Activated CD4-positive, alpha-beta T cell treated with anti-CD3 and anti-CD28 coated beads, Interleukin-2, Interleukin-4, amounts not matched to agents 100 ng/mL and 50 ng/mL, durations not matched to agents 16 hours and 8 hours (primary cell): ENCODE measurements at places on chromosomes 1 and 21.

DNA sequence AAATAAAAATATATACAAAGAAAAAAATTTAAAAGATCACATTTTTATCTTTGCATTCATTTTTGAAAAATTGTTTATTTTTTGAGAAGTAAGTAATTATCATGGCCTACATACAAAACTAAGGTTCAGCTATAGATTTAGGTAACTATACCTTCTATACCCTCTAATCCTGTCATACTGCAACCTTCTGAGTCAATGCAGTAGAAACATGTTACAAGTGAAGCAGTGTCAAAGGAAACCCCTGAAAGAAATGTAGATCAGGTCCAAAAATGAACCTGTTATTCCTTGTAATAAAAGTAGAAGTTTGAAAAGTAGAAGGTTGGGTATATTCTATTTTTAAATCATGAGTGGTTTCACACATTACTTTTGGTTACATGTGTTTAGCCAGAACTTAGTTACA, 51.3 kb downstream of the PTGS2 start:
- DNase-seq: peak; percentile 25

- DNase-seq: no peak
Observed at GRCh38 chr1:241957692-241958494, at the start of gene BECN2. Gene BECN2 (plus strand): TSS chr1:241957767. CDS start chr1:241957767, 0 bp downstream.

- DNase-seq: no peak
Observed at GRCh38 chr1:39497585-39497984, 6.1 kb downstream of the BMP8A start.

DNA sequence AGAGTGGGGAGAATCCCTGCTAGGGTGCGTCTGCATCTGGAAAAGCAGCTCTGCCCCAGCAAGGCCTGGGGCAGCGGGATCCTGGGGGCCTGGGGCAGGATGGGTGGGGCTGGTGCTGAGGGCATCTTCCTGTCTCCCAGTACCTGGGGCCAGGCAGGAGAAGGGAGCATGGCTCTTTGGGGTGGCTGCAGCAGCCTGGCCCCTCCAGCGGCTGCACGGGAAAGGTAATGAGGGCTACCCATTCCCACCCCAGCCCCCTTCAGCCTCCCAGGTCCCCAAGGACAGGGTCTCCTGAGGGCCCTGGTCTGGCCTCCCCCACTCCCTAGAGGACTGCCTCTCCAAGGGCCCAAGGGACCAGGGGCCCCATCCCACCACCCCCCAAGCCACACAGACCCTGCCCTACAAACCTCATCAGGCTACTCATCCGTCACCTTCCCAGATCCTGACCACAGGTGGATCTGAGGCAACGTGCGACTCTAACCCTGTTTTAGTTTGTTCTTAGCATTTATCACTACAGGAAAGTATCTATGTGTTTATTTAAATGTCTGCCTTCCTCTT, 910 bp upstream of the ANKRD65 start:
- DNase-seq: no peak

DNA sequence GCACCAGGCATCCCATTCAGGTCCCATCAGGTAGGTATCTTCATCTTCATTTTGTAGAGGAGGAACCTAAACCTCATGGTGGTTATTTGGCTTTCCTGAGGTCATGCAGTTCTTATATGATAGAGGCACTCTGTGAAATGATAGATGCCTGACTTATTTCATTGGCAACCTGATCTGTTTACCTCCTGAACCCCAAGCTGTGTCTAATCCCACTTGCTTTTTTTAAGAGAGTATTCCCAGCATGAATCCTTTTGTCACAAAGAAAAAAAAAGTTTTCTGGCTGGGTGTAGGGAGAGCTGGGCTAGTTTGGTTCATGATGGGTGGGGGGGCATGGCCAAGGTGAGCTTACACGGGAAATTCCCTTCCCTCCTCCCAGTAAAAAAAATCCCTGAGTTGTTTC, 154.2 kb downstream of the TENT5C start:
- no peak for DNase-seq

- no peak for DNase-seq
Observed at GRCh38 chr1:18049228-18049627, 58.4 kb upstream of the IGSF21 start.

- DNase-seq: peak; percentile 70
Observed at GRCh38 chr1:152461544-152461943, 47.5 kb upstream of the CRNN start.

GRCh38 chr1:229141689-229142377, 129.1 kb upstream of the RAB4A start:
- DNase-seq: no peak

- DNase-seq: no peak
Observed at GRCh38 chr1:34831721-34832246, 27.8 kb downstream of the SMIM12 start.

DNA sequence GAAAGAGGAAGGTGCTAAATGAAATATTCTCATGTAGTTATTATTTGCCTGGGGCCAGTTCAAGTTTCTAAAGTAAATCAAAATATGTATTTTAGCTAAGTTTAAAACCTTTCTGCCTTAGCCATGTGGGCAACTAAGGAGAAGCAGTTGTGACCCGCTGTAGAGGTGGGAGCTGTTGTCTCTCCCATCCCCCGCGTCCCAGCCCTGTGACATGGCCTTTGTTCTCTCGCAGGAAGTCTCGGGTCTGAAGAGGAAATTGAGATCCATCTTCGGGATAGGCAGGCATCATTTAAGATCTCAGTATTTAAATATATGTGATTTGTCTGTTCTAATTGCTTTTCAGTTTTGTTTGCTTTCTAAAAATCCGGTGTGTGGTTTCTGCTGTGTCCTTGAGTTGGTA, 121.5 kb downstream of the CAMTA1 start:
- DNase-seq: no peak

- no peak for DNase-seq
Observed at GRCh38 chr1:235018161-235018560, 110.5 kb downstream of the TOMM20 start.

- no peak for DNase-seq
Observed at GRCh38 chr1:232766241-232766890, 38.9 kb upstream of the MAP10 start.

DNA sequence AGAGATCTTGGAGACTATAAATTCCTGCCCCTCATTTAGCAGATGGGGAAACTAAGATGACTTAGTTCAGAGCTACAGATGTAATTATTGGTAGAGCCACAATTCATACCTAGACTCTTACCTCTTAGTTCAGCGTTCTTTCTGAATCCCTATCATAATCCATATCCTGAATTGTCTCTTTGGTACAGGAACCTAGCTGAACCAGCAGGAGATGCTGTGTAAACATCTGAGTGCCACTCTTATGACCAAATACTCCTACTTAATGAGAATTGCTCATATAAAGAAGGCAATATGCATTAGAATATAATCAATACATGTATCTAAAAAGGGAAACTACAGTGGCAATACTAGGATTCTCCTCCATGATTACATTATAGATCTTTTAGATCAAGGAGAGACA, 459.0 kb downstream of the SIPA1L2 start:
- DNase-seq: no peak

DNA sequence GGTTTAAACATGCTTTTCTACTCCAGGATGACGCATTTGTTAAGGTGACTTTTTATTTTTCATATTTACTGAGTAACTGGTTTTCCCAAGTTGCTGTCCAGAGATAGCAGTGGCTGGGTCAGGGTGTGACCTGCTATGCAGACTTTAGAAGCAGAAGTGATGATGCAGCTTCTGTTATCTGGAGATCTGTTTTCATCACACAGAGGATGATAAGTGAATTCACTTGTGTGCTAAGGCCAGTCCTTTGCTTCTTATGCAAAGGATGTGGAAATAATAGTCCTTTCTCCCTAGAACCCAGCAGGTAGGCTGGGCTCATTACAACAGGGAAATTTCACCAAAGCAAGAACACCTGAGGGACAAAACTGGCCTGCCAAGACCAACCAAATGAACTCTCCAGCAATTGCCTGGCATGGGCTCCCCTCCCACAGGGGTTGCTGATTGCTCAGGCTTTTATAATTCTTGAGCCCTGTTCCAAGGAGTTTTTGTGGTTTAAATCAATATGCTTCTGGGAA, 97.8 kb upstream of the LPGAT1 start:
- DNase-seq: no peak

- no peak for DNase-seq
Observed at GRCh38 chr1:205985330-205986005, 17.7 kb downstream of the RAB7B start.

- DNase-seq: no peak
Observed at GRCh38 chr1:42753070-42753469, 13.0 kb upstream of the CLDN19 start.

GRCh38 chr1:199399996-199400724, 627.4 kb upstream of the NR5A2 start:
- DNase-seq: no peak

- DNase-seq: no peak
Observed at GRCh38 chr1:220700556-220701179, 10.5 kb downstream of the C1orf115 start.

DNA sequence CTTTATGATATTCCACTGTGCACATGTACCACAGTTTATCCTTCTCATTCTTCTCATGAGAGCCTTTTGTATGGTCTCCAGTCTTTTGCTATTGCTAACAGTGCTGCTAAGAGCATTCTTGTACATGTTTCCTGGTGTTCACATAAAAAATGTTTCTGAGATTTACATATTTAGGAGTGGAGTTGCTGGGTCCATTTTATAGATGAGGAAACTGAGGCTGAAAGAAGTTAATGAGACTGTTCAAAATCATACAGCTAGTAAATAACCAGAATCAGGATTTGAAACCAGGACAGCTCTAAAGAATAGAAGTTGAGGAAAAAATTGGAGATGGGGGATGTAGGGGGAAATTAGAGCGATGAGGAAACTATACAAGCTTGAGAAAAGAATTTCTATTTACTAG, 27.8 kb upstream of the RGS16 start:
- no peak for DNase-seq

DNA sequence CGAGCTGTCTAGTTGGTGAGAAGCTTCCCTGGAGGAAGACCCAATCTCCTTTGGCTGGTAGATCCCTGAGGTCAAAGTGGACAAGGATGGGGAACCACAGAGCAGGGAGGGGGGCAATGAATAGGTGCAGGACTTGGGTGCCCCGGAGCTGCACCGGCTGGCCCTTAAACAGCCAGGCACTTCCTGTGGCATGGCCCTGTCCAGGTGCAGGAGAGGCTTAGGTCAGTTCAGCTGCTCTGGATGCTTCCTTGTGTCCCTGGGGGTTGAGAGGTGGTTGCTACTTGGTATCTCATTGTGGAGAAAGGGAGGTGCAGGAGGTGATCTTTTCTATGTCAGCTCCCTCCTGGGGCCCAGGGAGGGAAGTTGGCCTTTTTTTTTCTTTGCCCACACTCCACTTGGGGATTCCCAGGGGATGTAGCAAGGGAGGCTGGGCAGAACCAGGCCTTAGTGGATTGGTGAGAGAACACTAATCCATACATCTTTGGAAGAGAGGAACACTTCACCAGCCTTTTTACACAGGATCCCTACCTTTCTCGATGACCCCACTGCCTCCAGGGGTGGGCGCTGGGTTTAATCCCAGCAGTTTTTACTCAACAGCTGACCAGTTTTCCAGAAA, 1.2 kb upstream of the ST3GAL3 start:
- no peak for DNase-seq

- no peak for DNase-seq
Observed at GRCh38 chr1:22815043-22815365, 104.4 kb downstream of the EPHB2 start.

DNA sequence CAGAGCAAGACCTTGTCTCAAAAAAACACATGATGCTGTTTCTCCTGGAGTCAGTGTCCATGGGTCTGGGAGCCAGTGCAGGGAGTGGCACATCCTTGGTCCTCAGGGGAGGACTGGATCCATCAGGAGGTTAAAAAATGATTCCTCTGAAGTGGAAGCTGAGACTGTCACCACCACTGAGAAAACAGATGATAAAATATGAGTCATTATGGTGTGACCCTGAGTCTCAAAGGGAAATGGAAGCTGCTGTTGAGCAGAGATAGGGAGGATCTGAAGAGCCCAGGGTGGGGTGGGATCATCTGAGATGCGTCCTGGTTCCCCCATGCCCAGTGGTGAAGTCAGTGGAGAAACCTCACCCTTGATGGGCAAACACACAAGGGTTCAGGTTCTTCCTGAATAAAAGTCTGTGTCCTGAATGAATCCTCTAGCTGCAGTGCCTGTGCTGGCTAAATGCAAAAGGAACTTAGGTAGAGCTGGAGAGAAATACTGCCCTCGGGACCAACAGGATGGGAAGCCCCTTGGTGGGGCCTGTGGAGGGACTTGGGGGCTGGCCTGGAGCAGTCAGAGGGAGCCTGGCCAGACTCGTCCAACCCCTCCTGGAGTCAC, 61.6 kb upstream of the TENT5B start:
- DNase-seq: no peak

- DNase-seq: no peak
Observed at GRCh38 chr1:28830814-28831213, 18.8 kb downstream of the OPRD1 start.

- DNase-seq: no peak
Observed at GRCh38 chr1:114901814-114902213, 47.2 kb downstream of the SYCP1 start.

- no peak for DNase-seq
Observed at GRCh38 chr1:167685844-167686243, 35.9 kb upstream of the MPZL1 start.

GRCh38 chr1:94316183-94316582, 78.8 kb upstream of the ARHGAP29 start:
- no peak for DNase-seq

DNA sequence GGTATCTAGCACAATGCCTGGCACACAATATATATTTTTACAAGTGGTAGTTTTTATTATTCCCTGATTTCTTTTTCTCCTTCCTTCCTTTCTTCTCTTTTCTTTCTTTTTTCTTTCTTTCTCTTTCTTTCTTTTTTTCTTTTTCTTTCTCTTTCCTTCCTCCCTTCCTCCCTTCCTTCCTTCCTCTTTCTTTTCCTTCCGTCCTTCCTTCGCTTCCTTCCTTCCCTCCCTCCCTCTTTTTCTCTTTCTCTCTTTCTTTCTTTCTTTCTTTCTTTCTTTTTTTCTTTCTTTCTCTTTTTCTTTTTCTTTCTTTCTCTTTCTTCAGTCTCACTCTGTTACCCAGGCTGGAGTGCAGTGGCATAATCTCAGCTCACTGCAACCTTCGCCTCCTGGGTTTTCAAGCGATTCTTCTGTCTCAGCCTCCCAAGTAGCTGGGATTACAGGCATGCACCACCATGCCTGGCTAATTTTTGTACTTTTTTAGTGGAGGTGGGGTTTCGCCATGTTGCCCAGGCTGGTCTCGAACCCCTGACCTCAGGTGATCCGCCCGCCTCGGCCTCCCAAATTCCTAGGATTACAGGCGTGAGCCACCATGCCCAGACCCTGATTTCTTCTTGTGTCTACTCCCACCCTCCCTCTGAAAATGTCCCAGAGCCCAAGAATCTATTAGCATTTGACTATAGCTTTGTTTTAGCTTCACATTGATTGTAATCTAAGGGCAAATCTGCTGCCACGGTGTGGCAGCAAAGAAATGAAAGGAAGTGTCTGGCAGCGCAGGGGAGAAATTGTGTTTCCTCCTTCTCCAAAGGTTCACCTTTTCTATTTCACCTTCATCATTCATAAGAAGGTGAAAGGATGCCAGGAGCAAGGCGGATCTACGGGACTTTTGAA, 19.9 kb upstream of the ABCB10 start:
- DNase-seq: no peak

GRCh38 chr1:228104526-228105269, 1.6 kb upstream of the C1orf35 start:
- DNase-seq: no peak

- DNase-seq: no peak
Observed at GRCh38 chr1:234554698-234555311, 55.2 kb downstream of the IRF2BP2 start.

GRCh38 chr1:94126651-94127050, 5.7 kb upstream of the ABCA4 start:
- DNase-seq: no peak

GRCh38 chr1:10054465-10054864, 21.7 kb downstream of the UBE4B start:
- no peak for DNase-seq
